Fibroblast of mammary gland (primary cell): ENCODE measurements at places on chromosomes 3 and 15.

GRCh38 chr3:195128255-195129071 is 142.5 kb downstream of the XXYLT1 start:
- peak; percentile 56 for DNase-seq

- peak; percentile 54 for DNase-seq
These were observed 45.7 kb downstream of the POC1A start for GRCh38 chr3:52108302-52109232.

GRCh38 chr3:156605686-156606605 is 51.0 kb upstream of the SSR3 start:
- peak; percentile 78 for DNase-seq

DNA sequence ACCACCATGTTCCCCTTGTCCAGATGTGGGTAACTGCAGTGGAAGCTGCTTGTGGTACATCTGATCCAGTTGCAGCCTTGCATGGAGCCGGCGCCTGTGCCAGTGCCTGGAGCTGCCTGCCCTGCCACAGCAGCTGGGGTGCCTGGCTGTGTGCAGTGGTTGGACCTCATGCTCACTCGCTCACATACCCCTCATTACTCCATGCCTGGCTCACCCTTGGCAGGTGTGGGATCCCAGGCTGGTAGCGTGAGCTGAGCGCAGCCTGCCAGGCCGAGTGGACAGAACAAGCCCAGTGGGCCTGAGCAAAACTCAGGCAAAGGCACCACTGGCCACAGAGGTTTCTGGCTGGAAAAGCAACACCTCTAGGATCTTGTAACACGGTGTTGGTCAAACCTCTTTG is 35.7 kb downstream of the ROPN1B start:
- DNase-seq: no peak

DNA sequence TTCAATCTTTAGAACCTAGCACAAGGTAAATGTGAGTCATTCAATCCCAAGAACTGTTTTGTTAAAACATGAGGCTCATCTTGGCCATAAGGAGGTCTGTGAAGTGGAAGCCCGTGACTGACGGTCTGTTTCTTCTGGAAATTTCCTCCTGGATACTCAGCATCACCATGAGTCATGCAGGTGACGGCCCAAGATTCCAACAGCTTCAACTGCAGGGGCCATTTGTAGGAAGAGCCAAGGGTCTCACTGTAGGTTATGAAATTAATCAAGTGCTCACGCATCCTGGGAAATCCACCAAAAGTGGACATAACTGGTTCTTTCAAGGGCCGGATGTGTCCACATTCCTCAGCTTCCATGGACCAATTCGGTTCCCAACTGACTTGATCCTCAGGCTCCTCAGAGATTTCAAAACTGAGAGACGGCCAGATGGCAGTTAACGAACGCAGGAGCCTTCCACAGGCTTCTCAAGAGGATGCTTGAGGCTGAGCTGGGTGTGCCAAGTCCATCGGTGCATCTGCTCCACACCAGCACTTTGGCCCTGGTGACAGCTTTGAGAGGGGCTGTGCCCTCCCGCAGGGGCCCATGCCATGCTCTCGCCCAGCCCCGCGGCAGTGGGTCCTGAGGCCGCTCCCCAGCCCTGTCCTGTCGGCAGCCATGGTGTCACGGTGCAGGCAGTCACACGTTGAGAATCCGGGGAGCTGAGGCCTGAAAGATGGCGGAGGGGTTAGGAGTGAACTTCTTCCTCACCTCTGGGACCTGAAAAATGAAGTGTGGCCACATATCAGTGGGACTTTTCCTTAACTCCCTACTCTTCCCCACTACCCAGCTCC is 8.5 kb downstream of the MAP6D1 start:
- peak; percentile 18 for DNase-seq

- no peak for DNase-seq
These were observed 137.9 kb upstream of the COL8A1 start for GRCh38 chr3:99500485-99500884.

GRCh38 chr3:172280406-172281051 is 167.7 kb downstream of the GHSR start:
- DNase-seq: peak; percentile 69

- no peak for DNase-seq
These were observed at the start of gene CSPG5 for GRCh38 chr3:47578691-47579632. Gene CSPG5 (minus strand): TSS chr3:47578865. CDS start chr3:47578693, 172 bp downstream.

DNA sequence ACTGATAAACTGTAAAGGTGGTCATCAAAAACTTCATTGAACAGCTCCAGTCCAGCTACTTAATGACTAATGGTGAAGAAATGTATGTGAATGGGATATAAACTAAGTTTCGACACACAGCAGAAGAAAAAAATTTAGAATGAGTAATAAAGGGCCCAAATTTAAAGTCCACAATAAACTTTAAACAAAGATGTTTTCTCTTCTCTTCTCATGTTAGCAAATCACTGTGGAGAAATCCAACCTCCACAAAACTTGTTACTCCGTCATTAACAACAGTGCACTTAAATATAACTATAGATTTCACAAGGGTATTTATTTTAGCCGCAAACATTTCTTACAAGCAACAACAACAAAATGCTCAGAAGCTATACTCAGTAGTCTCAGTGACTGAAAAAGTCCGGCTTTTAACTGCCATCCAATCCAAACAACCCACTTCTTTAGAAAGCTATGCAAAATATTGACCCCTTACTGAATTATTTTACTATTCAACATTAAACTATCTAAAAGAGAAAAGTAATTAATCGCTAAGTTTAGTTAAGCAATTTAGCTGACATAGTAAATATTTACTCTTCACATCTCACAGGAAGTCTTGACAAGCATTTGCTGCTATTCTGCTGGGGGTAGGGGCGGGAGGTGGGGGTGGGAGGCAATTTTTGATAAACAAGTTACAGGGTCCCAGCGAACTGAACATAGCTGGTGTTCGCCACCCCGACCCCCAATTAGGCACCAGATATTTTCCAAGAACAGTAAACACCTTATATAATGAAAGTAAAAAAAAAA is 2.4 kb downstream of the IGF2BP2 start:
- peak; percentile 83 for DNase-seq

DNA sequence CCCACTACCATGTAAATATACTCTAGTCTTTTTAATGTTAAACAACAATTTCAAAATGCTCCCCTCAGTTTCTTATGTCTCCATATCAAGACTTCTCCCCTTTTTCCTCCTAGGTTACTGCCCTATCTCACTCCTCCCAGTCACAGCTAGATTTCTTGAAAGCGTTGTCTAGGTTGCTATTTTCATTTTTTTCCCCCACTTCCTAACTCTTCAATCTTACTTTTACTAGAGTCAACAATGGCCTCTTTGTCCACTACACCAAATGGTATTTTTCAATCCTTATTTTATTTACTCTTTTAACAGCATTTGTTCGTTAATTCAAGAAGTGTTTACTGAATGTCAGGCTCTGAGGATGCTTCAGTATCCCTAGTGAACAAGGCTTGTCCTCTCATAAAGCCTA is 84.4 kb downstream of the VPS8 start:
- no peak for DNase-seq

- DNase-seq: no peak
These were observed 353.7 kb upstream of the SOX2 start for GRCh38 chr3:181358060-181358459.

DNA sequence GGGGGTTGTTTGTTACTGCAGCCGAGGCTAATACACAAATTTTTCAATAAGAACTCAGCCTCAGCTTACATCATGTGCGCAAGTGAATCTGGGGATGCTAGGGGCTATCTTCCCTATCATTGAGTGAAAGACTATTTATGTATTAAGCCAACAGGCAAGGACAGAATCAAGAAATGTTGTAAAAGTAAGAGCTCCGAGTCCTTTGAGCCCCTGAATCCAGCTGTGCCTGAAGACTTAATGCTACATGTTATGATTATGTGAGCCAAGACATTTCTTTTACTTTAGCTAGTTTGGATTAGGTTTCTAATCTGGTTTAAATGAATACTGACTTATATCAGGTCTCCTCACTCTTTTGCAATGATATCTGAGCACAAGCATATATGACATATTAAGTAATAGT is 782.9 kb upstream of the CFAP20DC start:
- DNase-seq: no peak

GRCh38 chr3:187900993-187901755 is 155.9 kb upstream of the BCL6 start:
- DNase-seq: no peak

DNA sequence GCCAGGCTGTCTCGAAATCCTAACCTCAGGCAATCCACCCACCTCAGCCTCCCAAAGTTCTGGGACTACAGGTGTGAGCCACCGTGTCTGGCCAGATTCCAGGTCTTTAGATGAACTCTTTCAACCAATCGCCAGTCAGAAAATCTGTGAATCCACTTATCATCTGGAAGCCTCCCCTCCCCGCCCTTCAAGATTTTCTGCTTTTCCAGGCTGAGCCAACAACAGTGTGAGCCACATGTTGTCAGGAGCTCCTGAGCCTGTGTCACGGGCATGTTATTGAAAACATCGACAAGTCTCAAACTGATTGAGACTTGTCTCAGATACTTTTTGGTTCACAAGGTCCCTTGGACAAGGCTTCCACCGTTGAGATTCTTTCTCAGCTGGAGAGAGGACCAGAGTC is 52.0 kb upstream of the TRPM1 start:
- DNase-seq: no peak

GRCh38 chr3:69012800-69013252 is 658 bp downstream of the EOGT start:
- peak; percentile 57 for DNase-seq

GRCh38 chr15:68429691-68430470 is 2.1 kb downstream of the ITGA11 start:
- peak; percentile 30 for DNase-seq

GRCh38 chr3:30664459-30664858 is 58.1 kb downstream of the TGFBR2 start:
- DNase-seq: no peak

- DNase-seq: no peak
These were observed 399.2 kb upstream of the CNTN4 start for GRCh38 chr3:1699361-1699920.

GRCh38 chr3:187061748-187062147 is 77.5 kb downstream of the RPL39L start:
- no peak for DNase-seq

DNA sequence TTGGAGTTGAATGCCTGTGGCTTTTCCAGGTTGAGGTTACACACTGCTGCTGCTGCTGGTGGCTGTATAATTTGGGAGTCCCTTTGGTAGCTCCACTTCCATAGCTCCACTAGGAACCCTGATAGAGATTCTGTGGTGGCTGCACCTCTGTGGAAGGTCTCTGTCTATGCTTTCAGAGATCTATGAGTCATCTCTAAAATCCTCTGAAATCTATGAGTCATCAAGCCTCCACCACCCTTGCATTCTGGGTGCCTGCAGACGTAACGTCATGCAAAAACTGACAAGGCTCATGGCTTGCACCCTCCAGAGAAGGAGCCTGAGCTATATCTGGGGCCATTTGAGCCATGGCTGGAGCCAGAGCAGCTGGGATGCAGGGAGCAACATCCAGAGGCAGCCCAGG is 1037.0 kb upstream of the CFAP20DC start:
- DNase-seq: peak; percentile 46

DNA sequence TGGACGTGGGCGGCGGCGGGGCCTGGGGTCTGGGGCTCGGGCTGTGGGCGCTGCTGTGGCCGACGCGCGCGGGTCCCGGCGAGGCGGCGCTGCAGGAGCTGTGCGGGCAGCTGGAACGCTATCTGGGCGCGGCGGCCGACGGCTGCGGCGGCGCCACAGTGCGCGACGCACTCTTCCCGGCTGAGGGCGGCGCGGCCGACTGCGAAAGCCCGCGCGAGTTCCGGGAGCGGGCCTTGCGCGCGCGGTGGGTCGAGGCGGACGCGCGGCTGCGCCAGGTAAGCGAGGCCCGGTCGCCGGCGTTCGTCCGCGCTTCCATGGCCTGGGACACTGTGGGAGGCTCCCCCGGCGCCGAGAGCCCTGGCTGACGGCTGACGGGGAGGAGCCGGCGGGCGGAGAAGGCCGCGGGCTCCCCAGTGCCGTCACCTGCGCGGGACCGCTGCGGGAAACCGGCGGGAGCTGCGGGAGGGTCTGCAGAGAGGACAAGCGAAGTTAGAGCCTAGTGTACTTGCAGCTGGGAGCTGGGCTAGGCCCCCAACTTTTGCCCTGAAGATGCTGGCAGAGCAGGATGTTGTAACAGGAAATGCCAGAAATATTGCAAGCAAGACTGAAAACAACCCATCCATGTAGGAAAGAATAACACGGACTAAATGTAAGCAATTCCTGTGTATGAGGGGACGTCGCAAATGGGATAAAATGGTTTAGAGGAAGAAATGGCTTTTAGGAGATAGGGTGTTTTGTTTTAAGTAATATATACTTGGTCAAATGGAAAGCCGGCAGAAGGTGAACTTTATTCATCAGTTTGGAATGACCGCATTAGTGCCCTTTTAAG is 847 bp downstream of the WHAMM start:
- DNase-seq: peak; percentile 45

DNA sequence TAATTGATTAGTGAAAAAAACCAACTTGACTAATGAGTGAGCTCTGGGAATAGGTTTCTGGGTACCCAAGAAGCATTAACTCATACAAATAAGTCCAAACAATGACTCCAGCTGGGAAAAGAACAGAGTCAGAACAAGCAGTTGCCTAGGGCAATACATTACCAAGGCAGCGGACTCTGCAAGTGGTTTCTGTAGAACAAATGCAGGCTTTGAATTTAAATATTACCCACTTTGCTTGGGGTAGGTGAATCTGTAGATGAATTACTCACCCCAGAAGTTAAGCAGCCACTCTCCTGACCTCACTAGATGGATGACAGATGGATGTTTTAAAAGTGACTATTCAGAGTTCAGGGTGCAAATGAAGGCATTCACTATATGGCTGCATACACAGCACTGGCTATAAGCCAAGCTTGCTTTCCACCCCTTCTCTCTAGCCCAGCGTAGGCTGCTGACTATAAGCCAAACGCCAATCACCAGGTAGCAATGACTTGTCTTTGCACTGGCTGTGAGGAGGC is 73.1 kb upstream of the BHLHE40 start:
- peak; percentile 46 for DNase-seq

DNA sequence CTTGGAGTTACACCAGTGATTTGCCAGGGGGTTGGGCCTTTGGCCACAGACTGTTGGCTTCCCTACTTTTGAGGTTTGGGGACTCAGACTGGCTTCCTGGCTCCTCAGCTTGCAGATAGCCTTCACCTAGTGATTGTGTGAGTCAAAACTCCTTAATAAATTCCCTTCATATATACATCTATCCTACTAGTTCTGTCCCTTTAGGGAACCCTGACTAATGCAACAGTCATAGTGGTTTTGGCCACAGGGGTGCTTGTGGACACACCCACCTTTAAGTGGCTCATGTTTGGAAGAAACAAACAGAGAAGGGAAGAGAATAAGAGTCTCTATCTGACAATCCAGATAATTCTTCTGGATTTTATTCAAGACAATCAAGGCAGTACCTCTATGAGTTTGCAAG is 457.7 kb downstream of the EPHA3 start:
- peak; percentile 36 for DNase-seq

DNA sequence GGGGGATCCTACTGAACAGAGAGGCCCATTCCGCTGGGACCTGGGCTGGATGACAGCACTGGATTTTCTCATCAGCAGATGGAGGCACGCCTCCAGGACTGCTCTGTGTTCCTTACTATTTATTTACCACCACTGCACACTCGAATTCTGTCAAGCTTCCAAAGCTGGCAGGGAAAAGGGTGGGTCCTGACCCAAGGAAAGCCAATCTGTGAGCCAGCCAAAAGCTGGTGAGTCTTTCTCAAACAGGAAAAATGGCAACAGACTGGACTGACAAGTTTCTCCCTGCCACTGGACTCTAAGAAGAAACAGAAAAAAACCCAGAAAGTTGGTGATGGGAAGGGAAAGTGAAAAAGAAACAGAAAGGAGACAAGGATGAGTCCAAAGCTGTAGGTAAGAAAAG is 37.8 kb downstream of the CD47 start:
- no peak for DNase-seq
